AG04450 (cell line): ENCODE measurements at places on chromosomes 1 and 21. TPM values are rescaled to one million over a fixed set of nuclear protein-coding genes. Genes with fewer than 3 reads are reported as not detected.

GRCh38 chr21:17688912-17689874 is 76.5 kb upstream of the BTG3 start:
- DNase-seq = no peak

Gene NUP210L
- polyA plus RNA-seq = 0.01 TPM in 1 of 2 replicates, not detected in the other

Gene HMGCL
- polyA plus RNA-seq = 38.8 and 39.5 TPM in 2 replicates

Gene CRB1
- not detected in 2 replicates for polyA plus RNA-seq

Gene CCDC30
- polyA plus RNA-seq = 0.42 and 0.61 TPM in 2 replicates
